ENCODE measurements at places on chromosomes 16 and 17.
A peak's percentile ranks its signal among the peaks of the same experiment; 100 is the strongest.

DNA sequence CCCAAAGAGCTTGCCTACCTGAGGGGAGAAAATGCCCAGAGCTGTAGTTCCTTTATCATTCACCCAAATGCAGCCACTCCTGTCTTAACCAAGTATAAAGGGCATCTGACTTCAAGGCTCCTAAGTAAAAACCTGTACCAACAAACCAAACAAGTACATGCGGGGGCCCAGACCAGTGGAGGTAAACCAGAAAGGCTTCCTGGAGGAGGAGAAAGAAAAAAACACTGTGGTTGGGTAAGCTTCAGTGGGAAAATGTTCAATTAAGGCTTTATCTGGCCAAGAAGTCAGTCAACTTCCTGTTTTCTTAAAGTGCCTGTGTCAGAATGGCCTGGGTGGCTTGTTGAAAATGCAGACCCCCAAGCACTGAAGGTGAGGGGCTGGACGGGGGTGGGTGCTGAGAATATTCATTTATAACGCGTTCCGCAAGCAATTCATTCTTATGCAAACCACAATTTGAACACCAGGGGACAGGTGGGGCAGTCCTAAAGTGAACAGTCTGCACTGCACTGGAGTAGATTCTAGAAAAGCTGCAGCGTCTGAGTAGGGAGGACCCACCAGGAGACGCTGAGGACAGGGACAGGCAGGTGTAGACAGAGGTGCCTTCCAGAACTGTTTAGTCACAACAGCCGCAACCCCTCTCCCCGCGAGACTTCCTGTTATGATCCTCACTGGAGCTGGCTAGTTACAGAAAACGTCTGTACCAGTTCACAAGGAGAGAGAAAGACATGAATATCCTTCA lies 467.1 kb downstream of the SOX9 start:
- no peak for DNase-seq

DNA sequence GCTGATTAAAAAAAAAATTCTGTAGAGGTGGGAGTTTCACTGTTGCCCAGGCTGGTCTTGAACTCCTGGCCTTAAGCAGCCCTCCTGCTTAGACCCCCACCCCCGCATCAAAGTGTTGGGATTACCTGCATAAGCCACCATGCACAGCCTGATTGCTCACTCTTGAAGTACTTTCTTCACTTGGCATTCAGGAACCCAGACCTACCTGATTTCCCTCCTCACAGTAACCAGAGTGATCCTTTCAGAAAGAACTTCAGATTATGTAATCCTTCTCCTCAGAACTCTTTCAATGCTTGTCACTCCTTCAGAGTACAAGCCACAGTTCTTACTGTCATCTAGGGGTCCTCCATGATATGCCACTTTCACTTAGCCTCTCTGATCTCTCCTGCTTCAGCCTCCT lies 1.4 kb downstream of the EFCAB13 start:
- no peak for DNase-seq

DNA sequence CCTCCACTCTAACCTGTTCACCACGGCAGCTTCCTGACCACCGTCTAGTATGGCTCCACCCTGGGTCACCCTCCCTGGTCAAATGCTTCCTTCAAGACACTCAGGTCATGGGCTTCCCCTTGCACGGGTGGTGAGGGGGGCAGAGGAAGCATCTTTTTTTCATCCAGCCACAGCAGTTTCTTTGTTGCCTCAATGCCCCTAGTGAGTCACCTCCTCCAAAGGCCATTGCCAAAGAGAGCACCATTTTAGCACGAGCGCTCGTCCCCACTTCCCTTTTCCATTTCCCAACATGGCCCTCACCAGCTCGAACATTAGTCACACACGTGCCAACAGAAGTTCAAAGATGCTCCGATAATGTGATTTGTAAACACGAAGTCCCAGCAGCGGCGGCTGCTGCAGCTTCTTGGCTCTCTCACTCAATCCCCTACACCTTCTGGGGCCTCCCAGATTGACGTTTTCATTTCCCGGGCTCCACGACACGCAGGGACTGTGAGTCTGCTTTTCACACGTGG lies 134.6 kb downstream of the GAS7 start:
- no peak for DNase-seq

DNA sequence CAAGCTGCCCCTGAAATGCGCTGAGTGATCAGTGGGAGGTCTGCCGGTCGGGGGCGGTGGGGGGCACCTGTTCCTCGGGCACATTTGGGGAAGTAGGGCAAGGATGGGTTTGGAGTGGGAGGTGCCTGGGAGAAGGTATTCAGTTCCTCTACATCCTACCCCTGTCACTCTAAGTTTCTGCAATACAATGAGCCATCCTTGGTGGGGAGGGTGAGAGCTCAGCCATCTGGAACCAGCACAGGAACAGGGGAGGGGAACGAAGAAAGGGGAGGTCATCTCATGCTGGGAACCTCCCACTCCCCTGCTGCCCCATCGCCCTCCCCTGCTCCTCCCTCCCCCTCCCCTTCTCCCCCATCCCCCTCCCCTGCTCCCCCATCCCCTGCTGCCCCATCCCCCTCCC lies 4.2 kb downstream of the DPH1 start:
- no peak for DNase-seq

GRCh38 chr16:27977966-27978365 lies 85.5 kb downstream of the GSG1L start:
- DNase-seq = no peak

DNA sequence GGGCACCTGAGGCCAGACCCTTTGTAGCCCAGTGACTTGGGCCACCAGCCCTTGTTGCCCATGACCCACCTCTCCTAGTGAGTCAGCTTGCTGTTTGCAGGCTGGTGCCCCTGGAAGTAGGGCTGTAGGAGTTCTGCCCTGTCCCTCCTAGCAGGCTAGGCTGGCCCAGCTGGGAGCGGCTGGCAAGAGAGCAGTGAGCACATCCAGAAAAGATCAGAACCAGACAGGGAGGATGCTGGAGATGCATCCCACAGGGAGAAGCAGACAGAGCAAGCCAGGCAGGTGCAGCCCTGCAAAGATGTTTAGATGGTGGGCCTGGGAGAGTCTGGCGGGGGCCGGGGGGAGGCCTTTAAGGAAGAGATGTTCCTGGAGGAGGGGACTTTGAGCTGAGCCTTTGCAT lies 2.4 kb downstream of the SLC5A10 start:
- no peak for DNase-seq

DNA sequence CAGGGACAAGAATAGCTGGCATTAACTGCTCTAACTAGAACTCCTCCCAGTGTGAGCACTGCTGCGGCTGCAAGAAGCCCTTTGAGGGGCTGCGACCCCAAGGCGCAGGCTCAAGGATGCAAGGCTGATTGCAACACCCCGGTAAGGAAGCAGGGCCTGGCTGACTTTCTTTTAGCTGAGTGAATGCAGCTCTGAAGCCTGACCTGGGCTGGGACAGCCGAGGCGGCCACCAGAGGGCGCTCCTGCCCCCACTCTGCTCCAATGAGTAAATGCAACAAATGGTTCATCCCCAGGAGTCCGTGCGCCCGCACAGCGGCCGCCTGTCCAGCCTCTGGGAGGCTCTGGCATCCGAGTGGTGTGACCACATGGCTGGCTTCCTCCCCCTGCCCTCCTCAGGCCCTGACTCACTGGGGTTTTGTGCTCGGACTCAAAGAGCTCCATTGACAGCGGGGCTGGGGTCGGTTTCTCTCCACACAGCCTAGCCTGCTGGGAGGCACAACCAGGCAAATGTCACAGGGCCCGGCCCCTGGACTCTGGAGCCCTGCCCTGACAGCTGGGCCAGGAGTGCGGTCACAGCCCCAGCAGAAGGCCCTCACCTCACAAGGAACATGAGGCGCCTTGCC lies at the start of gene SMIM5:
SMIM5 (plus strand) TSS at position 572 of the 623 bp plus-strand sequence. CDS start 6,768 bp downstream, outside the sequence.
- peak; percentile 68 for DNase-seq

DNA sequence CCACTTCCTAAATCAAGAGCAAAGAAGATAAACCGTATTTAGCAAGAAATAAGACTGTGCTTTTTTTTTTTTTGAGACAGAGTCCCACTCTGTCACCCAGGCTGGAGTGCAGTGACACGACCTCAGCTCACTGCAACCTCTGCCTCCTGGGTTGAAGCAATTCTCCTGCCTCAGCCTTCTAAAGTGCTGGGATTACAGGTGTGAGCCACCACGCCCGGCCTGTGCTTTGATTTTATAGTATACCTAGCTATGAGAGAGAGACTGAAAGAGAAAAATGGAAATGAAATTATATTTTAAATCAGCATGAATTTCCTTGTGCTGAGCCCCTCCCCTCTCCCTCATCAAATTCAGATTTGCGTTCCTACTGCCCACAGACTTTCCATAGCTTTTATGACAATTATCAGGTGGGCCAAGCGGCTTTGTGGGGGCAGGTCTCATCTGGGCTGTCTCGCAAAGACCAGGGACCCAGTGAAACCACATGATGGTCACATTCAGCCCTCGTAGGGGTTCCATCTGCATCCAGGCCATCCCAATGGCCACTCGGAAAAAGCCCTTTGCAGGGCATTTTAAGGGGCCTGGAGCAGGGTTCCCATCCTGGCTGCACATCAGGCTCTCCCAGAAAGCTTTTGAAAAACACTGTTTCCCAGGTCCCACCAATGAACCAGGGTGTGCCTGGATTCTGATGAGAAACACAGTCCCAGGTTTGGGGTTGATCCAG lies 8.5 kb downstream of the CACNG1 start:
- no peak for DNase-seq

DNA sequence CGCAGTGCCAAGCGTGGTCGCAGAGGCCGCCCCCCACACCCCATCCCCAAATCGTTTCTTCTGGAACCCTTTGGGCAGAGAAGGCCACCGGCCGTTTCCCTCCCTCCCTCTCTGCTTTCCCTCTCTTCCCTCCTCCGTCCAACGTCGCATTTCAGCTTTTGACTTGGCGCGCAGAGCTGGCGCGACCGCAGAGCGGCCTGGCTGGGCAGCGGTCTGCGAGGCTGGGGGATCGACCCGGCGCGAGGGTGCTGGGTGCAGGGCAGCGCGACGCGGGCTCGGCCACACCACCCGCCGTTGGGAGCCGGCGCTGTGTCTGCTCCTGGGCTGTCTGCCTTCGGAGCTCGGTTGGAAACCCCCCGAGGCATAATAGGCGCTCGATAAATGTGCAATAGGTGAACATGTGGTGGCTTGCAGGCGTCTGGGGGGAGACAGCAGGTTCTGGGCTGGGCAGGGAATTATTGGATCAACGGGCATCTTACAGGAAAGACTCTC lies 2.8 kb upstream of the NTN3 start:
- DNase-seq = no peak

- no peak for DNase-seq
Measured at GRCh38 chr16:52611817-52612673, 65.1 kb upstream of the TOX3 start.

DNA sequence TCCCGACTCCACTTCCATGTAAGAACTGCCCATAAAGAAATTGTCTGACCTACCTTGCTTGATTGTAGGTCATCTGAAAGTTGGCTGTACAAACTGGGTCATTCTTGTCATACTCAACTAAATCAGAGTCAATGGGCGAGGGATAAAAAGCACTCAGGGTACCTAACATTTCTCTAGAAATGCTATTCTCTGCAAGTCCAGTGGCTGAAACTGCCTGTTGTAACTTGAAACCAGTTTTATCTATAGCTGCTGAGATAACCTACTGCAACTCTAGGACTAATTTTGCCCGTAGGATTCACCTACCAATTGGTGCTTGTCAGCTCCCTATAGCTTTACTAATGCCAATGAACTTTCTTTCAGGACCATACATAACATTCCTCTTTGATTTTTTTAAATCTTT lies 100.1 kb upstream of the GRIN2A start:
- DNase-seq = no peak

GRCh38 chr16:72501739-72502593 lies 330.0 kb upstream of the PMFBP1 start:
- peak; percentile 21 for DNase-seq

- DNase-seq = no peak
Measured at GRCh38 chr16:2985893-2986355, 5.7 kb upstream of the PKMYT1 start.

DNA sequence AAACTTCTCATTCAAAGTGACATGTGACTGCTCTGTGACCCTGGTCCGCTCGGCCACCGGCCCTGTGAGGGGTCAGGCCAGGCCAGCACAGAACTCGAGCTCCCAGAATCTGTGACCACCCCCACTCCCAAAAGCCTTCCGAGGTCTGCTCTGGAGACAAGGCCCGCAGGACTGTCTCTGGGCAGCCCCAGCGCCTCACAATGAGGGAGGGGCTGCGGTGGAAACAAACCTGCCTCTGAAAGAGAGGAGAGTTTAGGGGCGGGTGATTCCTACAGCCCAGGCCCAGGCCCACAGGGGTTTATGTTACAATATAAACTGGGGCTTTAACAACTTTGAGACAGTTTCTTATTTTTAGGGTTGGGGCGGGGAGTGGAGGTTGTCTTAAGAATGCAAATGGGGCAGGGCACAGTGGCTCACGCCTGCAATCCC lies 19.9 kb downstream of the IGFBP4 start:
- DNase-seq = no peak

GRCh38 chr17:67666710-67667109 lies 51.0 kb upstream of the NOL11 start:
- no peak for DNase-seq

- peak; percentile 30 for DNase-seq
Measured at GRCh38 chr16:1678500-1679098, 520 bp downstream of the JPT2 start.

GRCh38 chr17:14019186-14019956 lies 49.9 kb upstream of the COX10 start:
- DNase-seq = peak; percentile 12

GRCh38 chr16:74700116-74700437 lies 585 bp downstream of the MLKL start:
- DNase-seq = peak; percentile 4

DNA sequence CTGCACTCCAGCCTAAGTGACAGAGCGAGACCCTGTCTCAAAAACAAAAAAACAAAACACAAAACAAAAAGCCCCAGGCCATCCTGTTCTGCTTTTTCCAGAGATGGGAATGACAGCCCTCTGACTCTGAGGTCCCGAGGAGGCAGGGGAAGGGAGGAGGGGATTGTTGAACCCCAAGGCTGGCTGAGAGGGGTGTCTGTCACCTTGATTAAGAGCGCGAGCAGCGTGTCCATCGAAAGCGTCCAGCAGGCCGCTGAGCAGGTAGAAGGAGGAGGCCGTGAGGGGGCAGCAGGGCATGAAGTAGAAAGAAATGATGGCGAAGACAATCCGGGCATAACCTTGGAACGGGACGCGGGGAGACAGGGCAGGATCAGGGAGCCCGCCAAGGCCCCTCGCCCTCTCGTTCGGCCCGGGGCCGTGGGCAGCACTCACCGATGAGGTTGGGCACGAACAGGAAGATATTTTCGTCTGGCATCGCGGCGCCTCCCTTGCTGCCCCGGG lies 593 bp downstream of the CDIPT start:
- DNase-seq = no peak

DNA sequence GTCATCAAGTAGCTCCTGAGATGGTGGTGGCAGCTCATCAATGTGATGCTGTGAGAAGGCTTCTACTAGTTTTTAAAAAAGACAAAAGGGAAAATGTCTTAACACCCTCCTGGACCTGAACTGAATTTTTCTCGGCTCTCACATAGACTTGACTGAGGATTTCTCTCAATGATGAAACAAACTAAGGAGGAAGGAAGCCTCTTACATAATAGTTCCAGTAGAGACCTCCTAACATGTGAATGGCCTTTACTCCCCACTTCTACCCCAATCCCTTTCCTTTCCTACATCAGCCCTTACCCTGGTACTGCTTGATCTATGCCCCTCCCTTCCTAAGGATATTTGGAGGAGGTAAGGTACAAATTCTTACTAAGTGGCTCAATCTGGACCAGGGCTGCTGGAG lies 54.8 kb upstream of the MTMR4 start:
- no peak for DNase-seq

GRCh38 chr17:4234401-4234800 lies 29.4 kb downstream of the ANKFY1 start:
- DNase-seq = no peak

- no peak for DNase-seq
Measured at GRCh38 chr17:3826191-3826590, 19.9 kb downstream of the NCBP3 start.

- no peak for DNase-seq
Measured at GRCh38 chr17:72976971-72977770, 115.3 kb downstream of the SLC39A11 start.

All from activated T-cell treated with anti-CD3 and anti-CD28 coated beads for 24 hours (primary cell).